CD4-positive, alpha-beta T cell treated with Interleukin-21 for 1 hour (primary cell): ENCODE measurements at places on chromosomes 4 and X.

GRCh38 chr4:8724436-8725070, 132.0 kb downstream of the CPZ start:
- DNase-seq: no peak

- DNase-seq: no peak
These were observed 425.1 kb downstream of the GPM6A start for GRCh38 chr4:175386776-175387507.

DNA sequence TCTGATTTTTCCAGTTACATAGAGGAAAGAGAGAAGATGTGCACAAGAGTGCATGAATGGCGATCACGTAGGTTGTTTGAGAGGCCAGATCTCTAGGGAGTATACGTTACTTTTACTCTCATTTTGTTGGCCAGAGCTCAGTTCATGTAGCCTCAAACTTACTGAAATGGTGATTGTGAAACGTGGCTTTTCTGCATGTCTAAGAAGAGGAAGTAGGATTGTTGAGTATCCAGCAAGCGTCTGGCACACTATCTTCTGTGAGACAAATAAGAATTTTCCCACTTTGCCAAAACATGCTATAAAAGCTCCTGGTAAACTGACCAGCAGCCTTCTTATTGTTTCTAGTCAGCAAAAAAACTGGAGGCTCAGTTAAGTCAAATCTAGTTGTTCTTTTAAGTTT, 264.5 kb upstream of the EMCN start:
- no peak for DNase-seq

DNA sequence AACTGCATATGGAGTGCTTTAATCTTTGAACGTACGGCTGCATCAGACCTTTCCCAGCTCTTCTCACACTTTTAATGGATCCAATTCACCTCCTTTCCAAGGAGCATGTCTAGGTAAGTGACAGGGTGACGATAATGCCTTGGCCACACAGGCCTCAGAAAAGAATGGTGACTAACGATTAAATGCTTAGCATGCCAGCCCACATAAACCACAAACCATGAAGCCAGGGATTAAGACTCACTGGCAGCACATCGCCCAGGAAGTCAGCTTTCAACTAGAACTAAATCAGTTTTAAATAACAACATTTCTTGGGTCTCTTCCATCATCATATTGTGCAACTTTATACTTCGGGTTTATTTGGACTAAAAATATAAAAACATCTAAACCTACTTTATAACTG, 28.7 kb downstream of the INPP4B start:
- no peak for DNase-seq

DNA sequence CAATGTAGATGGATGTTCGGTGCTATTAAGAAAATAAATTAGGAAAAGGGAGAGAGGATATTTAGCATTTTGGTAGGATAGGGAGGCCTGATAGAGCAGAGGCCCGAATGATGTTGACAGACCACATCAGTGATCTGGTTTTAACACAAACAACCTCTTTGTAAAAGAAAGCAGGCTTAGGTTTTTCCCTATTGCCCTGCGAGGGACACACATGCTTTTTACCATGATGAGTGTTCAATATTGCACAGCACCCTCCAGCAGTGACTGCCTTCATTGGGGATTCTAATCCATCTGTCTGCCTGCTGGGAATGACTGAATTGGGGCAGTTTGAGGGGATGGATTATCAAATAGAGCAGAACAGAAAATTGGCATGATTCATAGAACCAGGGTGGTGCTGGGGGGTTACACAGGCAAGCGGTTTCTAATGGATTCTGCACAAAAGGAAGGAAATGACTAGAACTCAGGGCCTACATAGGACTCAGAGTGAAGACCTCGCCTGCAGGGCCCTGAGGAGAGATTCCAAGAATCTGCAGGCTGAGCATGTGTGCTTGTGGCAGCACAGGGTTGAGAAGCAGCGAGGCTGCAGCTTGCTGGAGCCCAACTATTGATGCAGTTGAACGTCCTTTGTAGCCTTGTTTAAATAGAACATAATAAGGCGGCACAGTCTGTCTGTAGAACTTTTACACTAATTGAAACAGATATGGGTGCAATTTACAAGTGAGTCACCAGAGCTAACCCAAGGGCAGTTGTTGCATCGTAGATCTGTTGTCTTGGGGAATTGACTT, 58.0 kb downstream of the RHOH start:
- DNase-seq: no peak

- no peak for DNase-seq
These were observed 79.4 kb downstream of the LUZP4 start for GRCh38 chrX:115368876-115369275.

- no peak for DNase-seq
These were observed 499.9 kb upstream of the AADAT start for GRCh38 chr4:170589597-170590191.

DNA sequence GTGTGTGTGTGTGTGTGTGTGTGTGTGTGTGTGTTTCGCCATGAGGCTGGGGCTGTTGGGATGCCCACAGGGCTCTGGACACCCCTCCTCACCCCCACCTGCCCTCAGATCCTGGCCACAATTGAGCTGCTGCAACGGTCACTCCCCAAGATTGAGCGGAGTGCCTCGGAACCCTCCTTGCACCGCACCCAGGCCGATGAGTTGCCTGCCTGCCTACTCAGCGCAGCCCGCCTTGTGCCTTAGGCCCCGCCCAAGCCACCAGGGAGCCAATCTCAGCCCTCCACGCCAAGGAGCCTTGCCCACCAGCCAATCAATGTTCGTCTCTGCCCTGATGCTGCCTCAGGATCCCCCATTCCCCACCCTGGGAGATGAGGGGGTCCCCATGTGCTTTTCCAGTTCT, 10.2 kb downstream of the ARAF start:
- DNase-seq: no peak

DNA sequence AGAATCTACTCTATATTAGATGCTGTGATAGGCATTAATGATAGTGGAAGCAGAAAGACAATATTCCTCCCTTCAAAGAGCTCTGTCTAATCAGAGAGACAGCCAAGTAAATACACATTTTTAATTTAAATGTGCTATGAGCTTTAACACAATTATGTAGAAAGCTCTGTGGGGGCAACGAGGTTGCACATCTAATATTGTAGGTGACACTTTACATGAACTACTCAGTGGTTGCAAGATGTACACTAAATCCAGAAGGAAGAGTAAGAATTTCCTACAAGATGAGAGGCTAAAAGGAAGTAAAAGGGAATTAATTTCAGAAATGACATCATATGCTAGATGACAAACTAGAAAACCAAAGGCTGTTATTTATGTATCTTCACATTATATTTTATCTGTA, 120.9 kb downstream of the SPCS3 start:
- DNase-seq: no peak

GRCh38 chr4:152102436-152103000, 341.7 kb upstream of the GATB start:
- DNase-seq: no peak

GRCh38 chr4:66564901-66565651, 894.8 kb upstream of the EPHA5 start:
- no peak for DNase-seq

DNA sequence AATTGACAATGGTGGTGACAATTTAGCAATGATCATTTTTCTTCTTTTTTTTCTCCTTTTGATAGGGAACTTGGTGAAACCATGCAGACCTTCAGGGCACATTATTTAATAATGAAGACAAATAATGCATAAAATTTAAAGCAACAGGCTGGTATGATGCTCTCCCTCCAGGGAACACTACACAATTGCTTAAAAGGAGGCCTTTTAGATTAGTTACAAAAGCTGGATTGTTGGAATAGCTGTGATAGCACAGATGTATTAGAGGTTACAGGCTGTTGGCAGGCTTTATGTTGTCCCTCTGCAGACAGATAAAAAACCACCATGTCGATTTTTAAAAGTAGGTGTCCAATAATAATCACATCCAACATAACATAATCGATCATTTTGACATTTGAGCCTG, 307.0 kb downstream of the ADGRL3 start:
- no peak for DNase-seq

GRCh38 chr4:6324461-6324998, 54.9 kb downstream of the WFS1 start:
- DNase-seq: no peak

GRCh38 chrX:136541294-136541693, 9.3 kb downstream of the VGLL1 start:
- no peak for DNase-seq

GRCh38 chr4:140315019-140315418, 58.4 kb upstream of the SCOC start:
- DNase-seq: no peak

- no peak for DNase-seq
These were observed 128.4 kb upstream of the FAT1 start for GRCh38 chr4:186852073-186852420.

GRCh38 chr4:151690876-151691275, 69.9 kb downstream of the GATB start:
- no peak for DNase-seq

- DNase-seq: no peak
These were observed 33.3 kb upstream of the H2AZ1 start for GRCh38 chr4:99983289-99983943.

GRCh38 chr4:165351359-165352130, 24.1 kb downstream of the MSMO1 start:
- no peak for DNase-seq

- no peak for DNase-seq
These were observed 202.1 kb downstream of the ARHGAP24 start for GRCh38 chr4:85676850-85677590.

GRCh38 chr4:184306949-184307348, 89.3 kb upstream of the ENPP6 start:
- DNase-seq: no peak

- no peak for DNase-seq
These were observed 169.2 kb upstream of the IL15 start for GRCh38 chr4:141467225-141467624.

- DNase-seq: peak; percentile 91
These were observed 4.4 kb downstream of the GPRIN3 start for GRCh38 chr4:89303177-89303576.

- DNase-seq: no peak
These were observed 1.4 kb downstream of the ZFX start for GRCh38 chrX:24150898-24151297.

- peak; percentile 14 for DNase-seq
These were observed 37.9 kb downstream of the SGMS2 start for GRCh38 chr4:107862658-107863057.

- no peak for DNase-seq
These were observed 179.8 kb downstream of the SLIT2 start for GRCh38 chr4:20431543-20431951.

GRCh38 chr4:47160095-47160494, 128.7 kb downstream of the GABRB1 start:
- no peak for DNase-seq

DNA sequence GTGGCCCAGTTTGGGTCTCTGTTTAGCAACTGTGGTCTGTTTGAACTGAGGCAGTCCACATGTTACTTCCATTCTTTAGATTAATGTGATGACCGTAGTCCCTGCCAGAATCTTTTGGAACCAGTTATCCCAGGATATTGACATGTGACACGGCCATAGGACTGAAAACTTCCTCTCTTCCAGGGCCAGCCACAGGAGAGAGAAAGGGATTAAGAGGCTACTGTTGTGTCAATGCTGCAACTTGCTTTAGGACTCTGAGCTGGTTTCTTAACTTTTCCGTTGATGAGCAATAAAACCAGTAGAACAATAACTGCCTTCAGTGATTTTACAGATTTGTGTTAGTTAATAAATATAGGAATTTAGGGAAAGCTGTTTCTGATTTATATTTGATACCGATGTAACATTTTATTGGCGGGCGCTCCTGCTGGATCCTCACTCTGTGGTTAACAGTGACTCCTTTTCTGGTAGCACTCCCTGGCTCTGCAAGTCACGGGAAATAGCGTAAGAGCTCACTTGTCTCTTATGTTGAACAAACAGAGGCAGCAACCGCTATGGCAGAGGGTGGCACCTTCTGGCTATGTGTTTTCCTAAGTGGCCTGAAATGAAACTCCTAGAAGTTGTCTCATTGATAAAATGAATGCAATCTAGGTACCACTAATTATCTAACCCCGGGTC, 2.5 kb downstream of the TENM3 start:
- DNase-seq: no peak

GRCh38 chr4:31651541-31651940, 931.4 kb downstream of the PCDH7 start:
- DNase-seq: no peak
